ENCODE measurements at places on chromosomes 3 and 15. TPM values are rescaled to one million over a fixed set of nuclear protein-coding genes. Genes with fewer than 3 reads are reported as not detected.
A peak's percentile ranks its signal among the peaks of the same experiment; 100 is the strongest.

Gene ITGB5
- total RNA-seq, result 369 TPM

Gene SERPINI2
- 0.51 TPM for total RNA-seq

Gene GOLGA8T
- total RNA-seq, result not detected

Gene PROS1
- total RNA-seq, result 132 TPM

Gene DNASE1L3
- 4.3 TPM for total RNA-seq

Gene GATM
- 31.9 TPM for total RNA-seq

DNA sequence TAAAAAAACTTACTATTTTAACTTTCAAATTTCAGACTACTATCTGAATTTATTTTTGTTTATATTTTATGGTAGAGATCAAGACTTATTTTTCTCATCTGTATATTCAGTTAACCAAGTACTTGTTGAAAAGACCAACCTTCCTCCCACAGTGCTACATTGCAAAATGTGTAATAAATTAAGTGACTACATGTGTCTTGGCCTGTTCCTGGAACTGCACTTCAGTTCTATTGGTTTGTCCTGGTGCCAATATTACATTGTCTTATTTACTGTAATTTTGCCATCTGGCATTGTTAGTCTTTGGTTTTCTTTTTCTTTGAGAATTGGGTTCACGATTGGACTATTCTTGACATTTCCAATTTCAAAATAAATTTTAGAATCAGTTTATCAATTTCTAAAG lies 138.4 kb upstream of the KCNMB2 start:
- no peaks in the 10 kb centered on the region for H3K36me3 ChIP-seq
- H3K27me3 ChIP-seq, result no peaks in the 10 kb centered on the region
- no peak overlapping the region for H3K27ac ChIP-seq
- no peaks in the 10 kb centered on the region for H3K4me1 ChIP-seq

DNA sequence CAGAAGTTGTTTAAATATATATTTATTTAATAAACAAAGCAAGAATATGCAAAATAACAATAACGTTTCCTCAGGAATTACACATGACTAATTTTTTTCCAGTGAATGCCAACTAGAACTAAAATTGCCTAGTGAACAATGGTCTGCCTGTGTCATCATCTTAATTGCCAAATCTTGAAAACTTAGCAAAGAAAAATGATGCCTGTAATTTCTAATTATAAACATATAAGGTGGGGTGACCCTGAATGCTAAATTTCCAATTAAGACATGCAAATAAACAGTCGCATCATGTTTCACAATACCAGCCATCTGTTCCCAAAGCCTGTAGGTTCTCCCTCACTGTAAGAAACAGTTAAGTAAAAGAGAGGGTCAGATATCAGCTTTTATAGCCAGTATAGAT lies 67.6 kb upstream of the PLCL2 start:
- no peak overlapping the region for H3K4me3 ChIP-seq
- no peaks in the 10 kb centered on the region for H3K36me3 ChIP-seq
- H3K27me3 ChIP-seq, result no peaks in the 10 kb centered on the region
- no peak for DNase-seq

DNA sequence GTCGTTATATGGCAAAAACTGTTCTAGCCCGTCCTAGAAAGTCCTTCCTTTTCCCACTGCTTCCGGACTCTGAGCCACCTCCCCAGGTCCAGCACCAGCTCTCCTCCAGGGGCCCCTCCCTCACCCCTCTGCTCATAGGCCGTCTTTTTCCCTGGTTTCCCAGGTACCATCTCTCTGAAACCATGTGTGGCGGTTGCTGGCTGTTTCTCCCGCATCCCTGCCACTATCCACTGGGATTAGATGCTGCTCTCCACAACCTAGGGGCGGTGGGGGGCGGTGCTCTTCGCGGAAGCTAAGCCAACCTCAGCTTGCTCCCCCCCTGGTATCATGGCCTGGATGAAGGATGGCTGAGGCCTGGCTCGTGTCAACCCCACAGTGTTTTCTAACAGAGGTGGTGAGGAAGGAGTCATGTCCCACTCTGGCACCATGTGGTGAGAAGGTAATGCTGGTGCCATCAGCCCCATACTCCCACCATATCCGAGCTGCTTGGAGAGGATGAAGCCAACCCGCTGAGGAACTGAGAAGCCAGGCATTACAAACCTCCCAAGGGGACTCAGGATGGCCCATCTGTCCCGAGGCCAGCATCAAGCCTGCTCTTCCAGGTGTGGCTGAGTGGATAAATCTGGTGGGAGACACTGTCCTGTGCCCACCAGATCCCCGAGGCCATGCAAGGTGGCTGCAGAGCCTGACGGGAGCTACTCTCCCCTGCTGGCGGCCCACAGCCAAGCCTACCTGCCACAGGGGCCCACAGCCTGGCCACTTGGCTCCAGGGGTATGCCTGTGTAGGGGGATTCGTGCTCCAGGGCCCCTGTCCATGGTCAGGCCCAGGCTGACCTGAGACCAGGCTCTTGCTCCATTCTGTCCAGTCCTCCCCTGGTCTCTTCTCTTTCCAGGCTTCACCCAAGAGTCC lies 27.9 kb upstream of the SLC41A3 start:
- peak; percentile 44 for DNase-seq
- H3K27ac ChIP-seq, result no peak overlapping the region
- H3K27me3 ChIP-seq, result no peaks in the 10 kb centered on the region
- H3K4me1 ChIP-seq, result no peaks in the 10 kb centered on the region
- H3K36me3 ChIP-seq, result peaks cover 3% of the 10 kb centered on the region
- H3K4me3 ChIP-seq, result no peak overlapping the region

- peak; percentile 95 for DNase-seq
- H3K27ac ChIP-seq, result peak overlapping the region; percentile 92
- peaks cover 6% of the 10 kb centered on the region for H3K4me1 ChIP-seq
- H3K27me3 ChIP-seq, result no peaks in the 10 kb centered on the region
These were observed 11.5 kb downstream of the KBTBD13 start for GRCh38 chr15:65087873-65088642.

- H3K36me3 ChIP-seq, result no peaks in the 10 kb centered on the region
- no peak overlapping the region for H3K4me3 ChIP-seq
- H3K27me3 ChIP-seq, result no peaks in the 10 kb centered on the region
- DNase-seq, result peak; percentile 89
- no peak overlapping the region for H3K27ac ChIP-seq
These were observed 16.1 kb downstream of the CD276 start for GRCh38 chr15:73700041-73700842.

DNA sequence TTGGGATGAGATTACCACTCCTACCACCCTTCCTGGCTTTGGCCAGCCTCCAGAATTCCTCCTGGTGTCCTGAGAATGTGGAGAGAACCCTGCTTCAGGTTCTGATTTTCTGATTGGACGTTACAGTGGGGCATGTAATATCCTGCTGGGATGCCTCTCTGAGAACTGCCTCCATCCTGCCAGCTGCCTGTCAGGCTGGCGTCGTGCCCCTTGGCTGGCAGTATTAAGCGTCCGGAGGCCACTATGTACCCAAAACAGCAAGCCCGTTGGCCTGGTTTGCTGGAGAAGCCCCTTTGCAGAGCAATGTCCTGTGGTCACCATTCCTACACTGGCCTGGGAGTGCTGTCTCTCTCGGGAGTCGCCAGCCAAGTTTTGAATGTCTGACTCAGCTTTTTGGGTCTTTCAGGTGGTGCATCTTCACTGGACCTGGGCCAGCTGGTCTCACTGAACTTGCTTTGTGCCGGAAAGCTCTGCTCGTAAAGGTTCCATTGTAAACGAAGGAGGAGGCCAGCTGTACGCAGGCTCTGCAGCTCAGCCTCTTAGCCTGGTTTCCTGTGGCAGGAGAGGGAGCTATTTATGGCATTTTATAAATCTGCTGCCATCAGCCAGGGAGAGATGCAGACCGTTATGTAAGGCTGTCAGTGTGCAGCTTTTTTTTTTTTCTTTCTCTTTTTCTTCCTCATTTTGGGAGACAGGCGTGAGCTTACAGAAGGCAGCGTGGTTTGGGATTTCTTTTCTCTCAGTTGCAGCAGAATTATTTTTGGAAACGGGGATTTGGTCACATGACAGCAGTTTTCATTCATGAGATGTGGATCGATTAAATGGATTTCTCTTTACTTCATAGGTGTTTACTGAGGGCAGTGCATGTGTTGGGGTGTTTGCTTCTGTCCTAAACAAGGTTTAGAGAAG lies 19.0 kb upstream of the TRAK1 start:
- no peaks in the 10 kb centered on the region for H3K27me3 ChIP-seq
- H3K36me3 ChIP-seq, result no peaks in the 10 kb centered on the region
- H3K27ac ChIP-seq, result peak overlapping the region; percentile 79
- peaks cover 2% of the 10 kb centered on the region for H3K4me1 ChIP-seq
- peak overlapping the region; percentile 27 for H3K4me3 ChIP-seq

DNA sequence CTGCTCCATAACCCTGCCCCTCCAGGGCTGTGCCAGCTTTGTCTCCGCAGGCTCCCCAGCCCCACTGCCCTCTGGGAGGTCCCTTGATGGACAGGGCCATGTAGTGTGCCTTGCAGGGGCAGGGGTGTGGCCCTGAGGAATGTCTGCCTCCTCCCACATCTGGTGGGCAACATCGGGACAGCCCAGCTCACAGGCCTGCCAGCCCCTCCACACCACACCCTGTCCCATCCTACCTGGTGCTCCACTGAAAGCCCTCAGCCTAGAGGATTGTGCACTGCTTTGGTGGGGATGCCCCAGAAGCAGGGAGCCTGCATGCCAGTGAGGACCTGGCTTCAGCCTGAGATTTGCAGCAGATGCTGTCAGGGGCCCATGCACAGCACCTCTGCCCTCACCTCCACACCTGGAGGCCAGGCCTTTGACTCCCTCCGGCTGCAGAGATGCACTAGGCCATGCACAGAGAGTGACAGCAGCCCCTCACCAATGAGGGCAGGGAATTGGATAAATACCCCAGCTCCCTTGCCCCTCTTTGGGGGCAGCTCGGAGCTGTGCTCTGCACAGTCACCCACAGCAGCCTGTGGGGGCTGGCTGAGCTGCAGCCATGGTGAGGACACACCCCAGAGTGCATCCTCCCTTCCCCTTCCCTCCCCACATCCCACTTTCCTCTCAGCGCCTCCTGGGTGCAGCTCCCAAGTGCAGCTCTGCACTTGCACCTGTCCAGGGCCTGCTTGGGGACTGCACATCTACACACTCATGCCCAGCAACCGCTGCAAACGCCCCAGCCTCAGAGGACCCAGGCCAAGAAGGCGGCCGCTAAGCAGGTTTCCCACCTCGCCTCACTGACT lies 2.7 kb downstream of the C3orf22 start:
- no peaks in the 10 kb centered on the region for H3K4me1 ChIP-seq
- no peak overlapping the region for H3K27ac ChIP-seq
- H3K36me3 ChIP-seq, result no peaks in the 10 kb centered on the region
- no peaks in the 10 kb centered on the region for H3K27me3 ChIP-seq

DNA sequence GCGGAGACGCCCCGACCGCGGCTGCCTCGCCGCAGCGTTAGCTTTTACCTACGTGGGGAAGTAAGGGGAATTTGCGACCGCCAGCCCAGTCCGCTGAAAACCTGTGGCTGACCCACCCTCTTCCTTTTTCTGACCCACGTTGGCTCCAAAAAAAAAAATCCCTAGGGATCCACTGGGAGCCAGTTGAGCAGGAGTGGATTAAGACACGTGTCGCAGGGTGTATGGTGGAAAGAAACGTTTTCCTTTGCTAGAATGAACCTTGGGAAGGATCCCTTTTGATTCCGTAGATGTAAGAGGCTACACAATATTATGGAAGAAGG lies 575 bp upstream of the PCYT1A start:
- H3K4me1 ChIP-seq, result peaks cover 5% of the 10 kb centered on the region
- no peaks in the 10 kb centered on the region for H3K27me3 ChIP-seq
- H3K4me3 ChIP-seq, result peak overlapping the region; percentile 7
- no peak for DNase-seq
- peak overlapping the region; percentile 30 for H3K27ac ChIP-seq

DNA sequence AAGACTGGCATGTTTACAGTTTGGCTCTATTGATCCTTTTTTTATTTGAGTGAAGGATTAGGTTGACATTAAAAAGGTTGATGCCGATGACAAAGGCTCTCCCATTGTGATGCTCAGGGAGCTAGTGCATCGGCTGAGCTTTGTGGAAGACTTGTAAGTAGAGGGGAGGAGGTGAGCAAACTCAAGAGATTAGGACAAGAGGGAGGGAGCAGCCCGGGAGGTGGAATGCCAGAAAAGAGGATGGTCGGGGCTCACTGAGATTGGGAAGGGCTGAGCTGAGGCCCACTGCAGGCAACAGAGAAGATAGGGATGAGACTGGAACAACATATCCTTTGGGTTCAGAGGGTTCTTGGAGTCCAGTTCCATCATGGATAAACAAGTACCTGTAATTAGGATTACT lies 26.5 kb upstream of the PSMD6 start:
- no peak for DNase-seq
- no peaks in the 10 kb centered on the region for H3K27me3 ChIP-seq
- H3K4me1 ChIP-seq, result no peaks in the 10 kb centered on the region
- no peak overlapping the region for H3K27ac ChIP-seq
- no peaks in the 10 kb centered on the region for H3K36me3 ChIP-seq
- H3K4me3 ChIP-seq, result no peak overlapping the region

DNA sequence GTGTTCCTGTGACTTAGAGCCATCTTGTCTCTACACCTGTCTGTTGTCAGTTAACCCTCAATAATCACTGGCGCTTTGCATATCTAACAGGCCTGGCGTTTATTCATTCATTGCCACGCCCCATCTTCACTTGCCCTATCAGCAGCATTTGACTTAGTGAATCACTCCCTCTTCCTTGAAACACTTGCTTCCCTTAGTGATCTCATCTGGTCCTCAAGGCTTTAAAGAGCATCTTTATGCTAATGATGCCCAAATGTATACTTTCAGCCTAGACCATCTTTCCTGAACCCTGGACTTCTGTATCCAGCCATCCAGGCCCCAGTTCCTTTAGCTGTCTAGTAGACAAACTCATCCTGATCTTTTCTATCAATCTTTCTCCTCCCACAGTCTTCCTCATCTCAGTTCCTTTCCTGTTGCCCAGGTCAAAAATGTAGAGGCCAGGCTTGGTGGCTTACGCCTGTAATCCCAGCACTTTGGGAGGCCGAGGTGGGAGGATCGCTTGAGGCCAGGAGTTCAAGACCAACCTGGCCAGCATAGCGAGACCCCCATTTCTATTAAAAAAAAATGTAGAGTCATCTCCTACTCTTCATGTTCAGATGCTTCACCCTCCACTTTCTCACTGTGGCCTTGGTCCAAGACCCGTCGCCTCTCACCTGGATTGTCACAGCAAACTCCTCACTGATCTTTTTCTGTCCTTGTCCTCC lies 1.4 kb upstream of the IGDCC4 start:
- no peaks in the 10 kb centered on the region for H3K27me3 ChIP-seq
- no peak for DNase-seq
- no peaks in the 10 kb centered on the region for H3K36me3 ChIP-seq

Measured in aorta (tissue), 5 donors.